Tongue (tissue), 3 donors: ENCODE measurements at places on chromosomes 13 and 19. TPM values are rescaled to one million over a fixed set of nuclear protein-coding genes. Genes with fewer than 3 reads are reported as not detected.

DNA sequence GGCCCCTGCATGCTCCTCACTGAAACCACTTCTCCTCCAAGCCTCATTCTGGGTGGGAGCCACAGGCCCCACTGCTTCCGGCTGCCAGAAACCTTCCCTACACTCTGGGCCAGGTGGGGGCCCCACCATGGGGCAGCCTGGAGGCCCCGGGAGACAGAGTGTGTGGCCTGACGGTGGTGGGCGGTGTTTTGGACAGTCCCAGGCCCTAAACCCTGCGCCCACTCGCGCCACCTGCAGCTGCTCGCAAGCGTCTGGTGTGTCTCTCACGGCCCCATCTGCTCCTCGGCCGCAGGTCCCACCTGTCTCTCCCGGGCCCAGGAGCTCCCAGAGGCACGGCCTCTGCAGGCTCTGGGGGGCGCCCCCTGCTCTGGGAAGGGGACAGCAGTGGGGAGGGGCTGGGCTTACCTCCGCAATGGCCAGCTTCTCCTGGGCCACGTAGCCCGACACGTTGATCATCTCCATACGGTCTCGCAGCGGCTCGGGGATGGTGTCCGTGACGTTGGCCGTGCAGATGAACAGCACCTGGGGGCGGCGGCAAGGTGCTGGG, 5.6 kb downstream of the RPL36 start:
- peak; percentile 47 for DNase-seq

DNA sequence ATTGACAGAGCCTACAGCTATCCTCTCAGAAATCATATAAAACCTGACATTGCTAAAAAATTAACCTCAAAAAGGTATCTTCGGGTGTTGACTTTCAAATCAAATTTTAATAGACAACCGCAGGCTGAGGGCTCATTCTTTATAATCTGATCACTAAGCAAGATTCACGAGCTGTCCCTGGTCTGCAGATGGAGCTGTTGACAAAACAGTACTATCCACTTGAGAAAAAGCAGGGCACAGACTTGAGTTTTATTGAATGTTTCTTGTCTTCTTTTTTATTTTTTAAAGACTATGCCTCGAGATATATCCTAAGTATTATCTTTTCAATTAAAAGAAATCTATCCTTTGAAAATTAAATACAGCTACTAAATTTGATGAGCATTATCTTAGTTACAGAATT, 540.5 kb downstream of the PCDH9 start:
- peak; percentile 65 for DNase-seq

Gene ISOC2
- total RNA-seq = 39.3 TPM

- no peak for DNase-seq
These were observed 37.3 kb upstream of the ALOX5AP start for GRCh38 chr13:30697996-30698401.

DNA sequence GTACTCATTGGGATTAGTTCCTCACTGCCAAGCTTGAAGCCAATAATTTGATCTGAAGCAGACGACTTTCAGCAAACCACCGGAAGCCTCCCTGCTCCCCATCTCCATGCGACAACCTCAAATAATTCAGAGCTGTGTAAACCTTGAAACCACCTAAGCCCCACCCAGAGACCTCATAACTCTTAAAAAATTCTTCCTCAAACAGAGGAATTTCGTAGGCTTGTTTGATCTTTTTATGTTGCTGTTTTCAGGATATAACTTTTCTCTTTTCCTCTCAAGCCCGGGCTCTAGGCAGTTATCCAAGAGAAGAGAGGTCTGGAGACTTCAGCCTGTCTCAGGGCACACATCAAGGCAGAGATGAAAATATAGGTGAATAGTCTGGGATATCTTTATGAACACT, 311.6 kb downstream of the KCNRG start:
- DNase-seq = peak; percentile 47

DNA sequence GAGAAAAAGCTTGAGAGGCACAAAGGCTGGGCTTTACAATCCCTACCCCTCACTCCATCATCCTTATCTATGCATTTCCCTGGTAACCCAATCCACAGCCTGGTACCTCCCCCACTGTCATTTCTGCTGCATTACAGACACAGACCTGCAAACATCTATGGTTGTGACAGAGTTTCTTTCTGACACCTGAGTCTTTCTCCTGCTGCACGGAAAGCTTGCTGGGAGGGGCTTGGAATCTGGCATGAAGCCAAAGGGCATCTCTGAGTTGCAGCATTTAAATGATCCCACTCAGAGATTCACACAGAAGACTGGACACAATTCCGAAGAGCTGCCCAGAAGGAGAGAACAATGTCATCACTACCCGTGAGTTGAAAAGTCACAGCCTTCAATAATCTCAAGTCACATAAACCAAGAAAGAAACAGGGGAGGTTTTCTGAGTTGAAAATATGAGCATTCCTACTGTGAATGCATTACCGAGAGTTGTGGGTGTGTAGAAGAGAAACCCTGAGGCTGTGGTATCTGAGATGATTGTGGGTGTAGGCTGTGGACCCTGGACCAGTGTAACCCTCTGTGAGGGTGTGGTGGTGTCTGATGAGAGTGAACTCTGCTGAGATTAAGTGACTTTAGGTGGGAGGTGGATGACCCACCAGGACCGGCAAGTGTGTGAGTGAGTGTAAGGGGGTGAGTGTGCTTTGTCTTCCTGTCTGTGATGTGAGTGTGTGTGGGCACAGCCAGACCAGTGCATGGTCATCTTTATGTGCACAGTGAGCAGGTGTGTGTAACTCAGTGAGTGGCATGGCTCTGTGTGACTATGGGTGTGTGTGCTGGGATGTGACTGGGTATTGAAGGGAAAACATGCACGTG, at the start of gene LGALS14:
TSS of gene LGALS14 (plus strand) at position 301 of the 864 bp plus-strand sequence. CDS start at position 349, 48 bp downstream.
- no peak for DNase-seq

Gene WIZ
- total RNA-seq = 13.4 TPM

- DNase-seq = no peak
These were observed 21.1 kb downstream of the KBTBD6 start for GRCh38 chr13:41111454-41111853.
